ENCODE measurements at places on chromosomes 2 and 18. TPM values are rescaled to one million over a fixed set of nuclear protein-coding genes. Genes with fewer than 3 reads are reported as not detected.

Gene CFAP65
- not detected for total RNA-seq

GRCh38 chr2:42035241-42035640 lies 12.6 kb upstream of the PKDCC start:
- no peak for DNase-seq

GRCh38 chr18:62420151-62420512 lies 95.0 kb downstream of the TNFRSF11A start:
- DNase-seq, result peak; percentile 87

GRCh38 chr2:74000666-74001065 lies 16.0 kb downstream of the TET3 start:
- DNase-seq, result no peak

DNA sequence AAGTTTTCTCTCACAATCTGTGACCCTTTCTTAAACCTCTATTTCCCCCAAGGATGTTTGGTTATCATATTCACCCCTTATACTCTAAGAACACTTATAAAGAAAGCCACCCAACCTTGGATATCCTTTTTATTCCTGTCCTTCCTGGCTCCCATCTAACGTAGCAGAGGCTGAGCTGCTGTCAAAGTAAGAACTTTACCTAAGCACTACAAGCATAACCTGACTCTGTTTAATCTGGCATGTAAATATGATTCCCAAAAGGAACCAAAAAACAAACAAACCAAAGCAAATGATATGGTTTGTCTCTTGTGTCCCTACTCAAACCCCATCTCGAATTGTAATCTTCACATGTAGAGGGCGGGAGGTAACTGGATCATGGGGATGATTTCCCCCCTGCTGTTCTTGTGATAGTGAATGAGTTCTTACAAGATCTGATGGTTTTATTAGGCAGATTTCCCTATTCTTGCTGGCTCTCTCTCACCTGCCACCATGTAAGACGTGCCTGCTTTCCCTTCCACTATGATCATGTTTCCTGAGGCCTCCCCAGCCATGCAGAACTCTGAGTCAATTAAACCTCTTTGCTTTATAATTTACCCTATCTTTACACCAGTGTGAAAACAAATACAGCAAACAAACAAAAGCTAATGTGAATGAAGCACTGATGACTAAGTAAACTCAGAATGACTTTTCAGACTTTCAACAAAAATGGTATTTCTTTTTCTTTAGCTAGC lies 72.7 kb upstream of the SPOPL start:
- DNase-seq, result peak; percentile 16

Gene NEB
- 1.2 TPM for total RNA-seq

Data from renal cortical epithelial cell (primary cell).